ENCODE measurements at places on chromosomes 6 and 20.

- no peak for DNase-seq
Measured at GRCh38 chr20:25989196-25989595, 292.5 kb upstream of the ZNF337 start.

DNA sequence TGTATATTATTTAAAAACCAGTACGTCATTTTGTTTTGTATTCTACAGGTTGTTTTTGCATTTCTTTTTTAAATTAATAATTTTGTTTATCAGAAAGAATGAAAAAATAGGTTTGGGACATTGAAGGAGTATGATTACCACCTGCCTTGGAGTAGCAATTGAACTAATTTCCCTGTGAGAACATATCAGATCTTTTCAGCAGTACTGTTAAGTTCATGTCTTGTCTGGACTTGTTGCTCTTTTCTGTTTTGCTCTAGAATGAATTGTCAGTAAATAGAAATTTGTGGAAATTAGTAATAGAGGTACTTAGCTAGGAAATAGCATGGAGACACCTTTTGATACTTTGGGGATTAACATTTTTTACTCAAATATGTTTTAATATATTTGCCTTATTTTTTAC is 24.3 kb downstream of the HSF2 start:
- DNase-seq = no peak

DNA sequence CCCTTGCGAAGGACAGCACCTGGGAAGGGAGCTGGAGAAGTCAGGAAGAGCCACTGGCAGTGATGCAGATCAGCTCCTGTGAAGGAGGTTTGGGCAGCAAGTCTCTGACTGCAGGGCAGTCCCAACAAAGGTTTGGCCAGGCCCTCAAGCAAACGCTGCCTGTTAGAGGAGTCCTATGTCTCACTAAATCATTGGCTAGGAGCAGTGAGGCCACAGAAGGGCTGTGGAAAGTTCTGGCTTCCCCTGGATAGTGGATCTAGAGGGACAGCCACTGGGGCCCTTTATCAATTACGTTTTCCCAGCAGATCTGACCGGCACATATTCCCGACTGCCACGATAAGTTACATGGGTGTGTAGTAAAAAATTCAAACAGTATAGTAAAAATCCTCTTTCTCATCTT is 2.5 kb downstream of the TTPAL start:
- DNase-seq = no peak

DNA sequence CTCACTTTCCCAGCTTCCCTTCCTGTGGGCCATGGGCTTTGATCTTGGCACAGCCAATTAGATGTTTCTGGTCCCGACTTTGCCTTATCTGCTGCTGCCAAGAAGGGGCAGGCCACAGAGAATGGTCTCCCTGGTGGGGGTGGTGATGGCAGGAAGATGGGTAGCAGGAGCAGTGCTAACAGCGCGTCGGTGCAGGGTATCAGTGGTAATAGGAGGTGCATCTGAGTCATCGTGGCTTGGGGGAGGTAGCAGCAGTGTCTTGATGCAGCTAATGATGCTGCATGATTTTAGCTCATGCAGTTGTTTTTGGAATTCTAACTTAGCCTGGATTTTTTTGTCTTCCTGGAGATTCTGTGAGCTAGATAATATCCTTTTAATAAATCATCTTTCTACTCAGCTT is 18.9 kb upstream of the MAS1 start:
- DNase-seq = no peak

DNA sequence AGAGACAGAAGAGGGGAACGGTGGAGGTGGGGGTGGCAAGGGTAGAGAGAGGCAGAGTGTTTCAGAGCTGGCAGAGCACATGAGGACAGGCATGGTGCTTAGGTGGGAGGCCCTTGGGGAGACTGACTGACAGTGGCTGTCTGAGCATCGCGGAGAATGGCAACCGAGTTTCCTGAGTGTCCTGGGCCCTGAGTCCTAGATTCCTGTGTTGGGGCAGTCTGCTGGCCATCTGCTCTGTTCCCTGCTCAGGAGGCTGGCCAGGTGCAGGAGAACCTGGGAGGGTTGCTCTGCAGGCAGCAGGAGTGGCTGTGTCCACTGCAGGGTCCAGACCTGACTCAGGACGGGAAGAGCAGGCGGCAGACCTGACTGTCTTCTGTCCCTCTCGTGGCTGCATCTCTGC is 248.9 kb downstream of the LRFN2 start:
- no peak for DNase-seq

- DNase-seq = no peak
Measured at GRCh38 chr6:52518279-52518945, 58.4 kb downstream of the TRAM2 start.

DNA sequence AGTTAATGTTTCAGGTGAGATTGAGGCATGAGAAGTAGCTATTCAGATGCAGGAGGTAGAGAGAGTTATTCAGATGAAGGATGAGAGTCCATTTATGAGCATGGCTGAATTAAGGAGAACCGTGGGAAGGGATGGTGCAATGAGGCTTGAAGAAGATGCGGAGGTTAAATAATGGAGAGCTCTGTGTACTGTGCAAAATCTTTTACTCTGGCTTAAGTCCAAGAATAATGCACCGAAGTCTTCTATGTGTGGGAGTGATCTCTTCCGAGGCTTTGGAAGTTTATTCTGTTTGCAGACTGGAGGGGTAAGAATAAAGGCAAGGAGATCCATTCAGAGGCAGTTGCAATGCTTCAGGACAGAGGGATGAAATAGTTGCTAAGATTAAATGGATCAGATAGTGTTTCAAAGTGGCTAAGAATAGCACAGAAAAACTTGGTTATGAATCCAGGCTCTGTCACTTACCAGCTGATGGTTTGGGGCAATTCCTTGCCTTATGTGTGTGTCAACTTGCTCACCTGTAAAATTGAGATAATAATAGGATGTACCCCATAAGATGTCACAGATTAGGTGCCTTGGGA is 467.1 kb downstream of the HDGFL1 start:
- DNase-seq = no peak

DNA sequence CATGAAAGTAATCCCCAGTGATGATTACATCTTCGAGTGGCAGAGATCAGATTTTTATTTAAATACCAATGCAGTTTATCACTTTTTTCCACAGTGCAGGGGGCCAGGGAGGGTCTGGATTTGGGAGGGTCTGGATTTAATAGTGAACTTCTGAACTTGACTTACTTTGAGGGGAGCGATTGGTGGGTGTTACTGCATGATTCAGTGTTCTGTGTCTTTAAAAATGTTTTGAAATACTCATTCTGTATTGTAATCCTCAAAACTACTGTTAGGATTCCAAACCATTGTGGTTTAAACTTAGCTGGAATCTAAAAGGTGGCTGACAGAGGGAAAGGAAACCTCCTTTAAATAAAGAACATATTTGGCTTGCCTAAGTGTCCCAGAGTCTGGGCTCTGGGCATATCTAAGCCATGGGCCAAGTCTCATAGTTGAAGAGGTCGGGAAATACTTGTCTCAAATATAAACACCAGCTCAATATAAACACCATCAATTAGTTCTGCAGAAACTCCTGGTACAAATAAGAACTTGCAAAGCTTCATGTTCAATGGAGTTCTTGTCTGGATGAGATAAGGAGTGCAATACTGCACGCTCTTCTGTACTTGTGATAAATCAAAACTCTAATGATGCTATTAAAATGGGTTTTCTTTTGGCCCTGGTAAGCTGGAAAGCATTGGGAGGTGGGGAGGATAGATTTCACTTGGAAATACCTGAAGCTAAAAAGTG is 14.4 kb downstream of the JARID2 start:
- no peak for DNase-seq

DNA sequence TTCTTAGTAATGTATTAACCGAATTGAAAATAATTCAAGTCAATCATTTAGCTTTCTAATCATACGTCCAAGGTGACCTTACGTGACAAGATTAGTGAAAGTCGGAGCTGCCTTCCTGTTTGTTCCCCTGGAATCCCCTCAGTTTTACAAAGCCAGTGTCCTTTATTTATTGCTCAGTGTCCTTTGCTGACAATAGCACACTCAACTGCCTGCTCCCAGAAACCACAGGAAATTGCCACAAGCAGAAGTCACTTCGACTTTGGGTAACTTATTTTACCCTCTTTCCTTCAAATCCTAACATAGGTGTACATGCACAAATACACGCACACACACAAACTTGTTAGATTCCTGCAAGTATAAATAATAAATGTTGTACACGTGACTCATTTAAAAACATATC is 1167.7 kb upstream of the ADGRB3 start:
- no peak for DNase-seq

- no peak for DNase-seq
Measured at GRCh38 chr6:70231311-70231710, 71.6 kb downstream of the COL9A1 start.

DNA sequence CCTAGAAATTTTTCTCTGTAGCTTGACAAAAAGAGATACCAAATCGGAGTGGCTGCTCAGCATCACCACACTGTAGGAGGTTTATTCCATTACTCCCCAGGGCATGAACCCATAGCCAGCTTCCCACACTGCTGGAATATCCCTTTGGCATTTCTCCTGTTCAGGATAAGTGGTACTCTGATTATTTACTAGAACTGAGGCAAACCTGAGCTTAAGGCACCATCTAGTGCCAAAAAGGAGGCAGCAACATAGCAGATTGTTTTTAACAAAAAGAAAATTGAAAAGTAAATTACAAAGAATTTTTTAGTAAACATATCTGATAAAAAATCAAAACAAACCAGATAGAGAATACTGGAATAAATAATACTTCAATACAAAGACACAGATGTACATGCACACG is 181.7 kb downstream of the WDR27 start:
- DNase-seq = peak; percentile 25

- no peak for DNase-seq
Measured at GRCh38 chr6:148893481-148893880, 146.7 kb downstream of the UST start.

GRCh38 chr6:118935331-118935668 is 341 bp upstream of the MCM9 start:
- no peak for DNase-seq

GRCh38 chr20:237489-237888 is 10.4 kb downstream of the DEFB129 start:
- no peak for DNase-seq

GRCh38 chr20:17026346-17026745 is 200.5 kb upstream of the PCSK2 start:
- DNase-seq = no peak

DNA sequence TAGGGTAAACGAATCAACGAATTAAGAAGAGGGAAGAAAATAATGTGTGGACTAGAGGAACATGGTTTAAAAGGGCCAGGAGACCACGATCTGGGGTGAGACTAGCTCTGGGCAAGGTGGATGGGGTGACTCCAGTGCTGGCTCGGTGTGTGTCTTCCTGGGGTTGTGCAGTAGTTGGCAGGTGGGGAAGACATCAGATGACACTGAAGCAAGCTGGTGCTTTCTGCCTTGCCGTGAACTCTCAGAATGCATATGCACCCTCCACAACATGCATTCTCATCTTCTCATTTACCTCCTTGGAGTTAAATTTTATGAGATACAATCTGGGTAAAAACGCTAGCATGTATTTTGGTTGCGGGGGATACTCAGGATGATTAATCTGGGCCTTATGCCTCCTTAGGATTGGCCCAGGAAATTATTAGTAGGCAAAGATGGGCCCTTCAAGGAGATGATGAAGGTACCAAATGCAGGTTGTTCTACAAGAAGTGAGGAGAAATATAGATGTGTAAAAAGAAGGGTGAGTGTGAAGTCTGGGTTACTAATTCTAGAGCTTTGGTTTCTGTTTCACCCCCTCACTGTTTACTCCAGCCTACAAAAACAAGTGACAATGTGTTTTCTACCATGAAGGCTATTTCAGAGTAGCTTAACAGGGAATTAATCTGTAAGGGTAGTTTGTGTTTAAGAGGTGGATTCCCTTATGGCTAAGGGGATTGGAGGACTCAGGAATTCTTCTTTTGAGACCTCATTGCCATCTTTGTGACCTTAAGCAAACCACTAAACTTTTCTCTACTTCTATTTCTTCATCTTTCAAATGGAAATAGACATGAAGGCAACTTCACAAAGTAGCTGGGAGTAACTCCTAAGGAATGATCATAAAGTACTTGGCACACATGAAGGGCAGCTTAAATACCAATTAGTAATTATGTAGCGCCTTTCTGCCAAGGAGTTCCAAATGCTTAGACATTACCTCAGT is 71.0 kb upstream of the SUPT3H start:
- DNase-seq = no peak

DNA sequence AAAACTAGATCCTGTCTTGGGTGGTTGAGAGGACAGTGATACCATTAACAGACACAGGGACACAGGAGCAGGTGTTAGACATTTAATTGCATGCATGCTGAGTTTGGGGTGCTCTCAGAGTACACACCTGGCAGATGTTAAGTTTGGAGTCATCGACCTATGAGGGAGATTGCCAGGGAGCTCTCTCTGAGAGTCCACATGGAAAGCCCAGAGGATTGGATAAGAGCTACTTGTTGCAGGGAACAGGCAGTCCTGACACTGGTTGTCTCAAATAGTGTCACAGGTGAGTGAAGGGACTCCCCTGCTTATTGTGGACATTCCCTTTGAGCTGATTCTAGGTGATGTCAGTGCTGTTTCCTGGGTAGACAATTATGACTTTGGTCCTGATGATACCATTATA is 3.1 kb downstream of the ATRN start:
- no peak for DNase-seq

GRCh38 chr20:24870881-24871280 is 78.2 kb upstream of the CST7 start:
- no peak for DNase-seq

DNA sequence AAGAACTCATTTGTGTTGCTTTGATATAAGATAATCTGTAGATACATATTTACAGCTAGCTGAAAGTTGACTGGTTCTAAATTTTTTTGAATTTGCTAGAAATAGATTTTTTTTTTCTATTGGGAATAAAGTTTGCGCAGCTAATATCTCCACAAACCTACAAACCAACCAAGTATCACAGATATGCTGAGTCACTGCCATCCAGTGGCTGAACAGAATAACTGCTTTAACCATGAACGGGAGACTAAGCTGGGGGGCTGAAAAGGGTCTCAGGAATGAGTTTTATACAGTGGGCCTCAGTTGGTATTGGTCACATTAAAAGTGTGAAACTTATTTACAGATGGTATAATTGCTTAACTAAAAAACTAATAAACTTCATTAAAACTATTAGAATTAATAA is 326.7 kb upstream of the CNR1 start:
- peak; percentile 19 for DNase-seq

DNA sequence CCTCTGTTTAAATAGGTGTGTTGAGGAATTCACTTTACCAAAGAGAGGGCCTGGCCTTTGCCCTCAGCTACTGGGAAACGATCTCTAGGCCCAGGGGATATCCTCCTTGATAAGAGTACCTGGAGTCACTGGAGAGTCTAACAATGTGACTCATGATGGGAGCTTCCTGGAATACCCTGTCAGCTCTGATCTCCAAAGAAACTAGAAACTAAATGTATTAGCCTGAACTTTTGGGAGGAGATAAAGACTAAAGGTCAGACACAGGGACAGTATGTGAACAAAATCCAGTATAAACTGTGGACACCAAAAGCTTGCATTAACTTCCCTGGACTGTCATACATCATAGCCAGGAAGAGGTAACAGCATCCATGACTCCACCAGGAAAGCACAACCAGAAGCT is 148.5 kb downstream of the RNGTT start:
- DNase-seq = no peak

All from ACHN (cell line).